ENCODE measurements at places on chromosomes 5 and 9. TPM values are rescaled to one million over a fixed set of nuclear protein-coding genes. Genes with fewer than 3 reads are reported as not detected.

GABBR2 gene
- not detected for total RNA-seq

SOX30 gene
- total RNA-seq: not detected

PCA3 gene
- not detected for total RNA-seq

MSX2 gene
- not detected for total RNA-seq

PCDHB15 gene
- not detected for total RNA-seq

MAP1B gene
- not detected for total RNA-seq

PCDHGC4 gene
- total RNA-seq: not detected

C9orf152 gene
- not detected for total RNA-seq

SNCB gene
- total RNA-seq: not detected

ANKRD34B gene
- total RNA-seq: not detected

RNF130 gene
- total RNA-seq: 3.8 TPM

TTC23L gene
- not detected for total RNA-seq

ARHGEF37 gene
- total RNA-seq: 0.37 TPM

ARID3C gene
- total RNA-seq: 0.69 TPM

IFNA8 gene
- not detected for total RNA-seq

UAP1L1 gene
- total RNA-seq: 19.1 TPM

ANGPTL2 gene
- total RNA-seq: not detected

PITX1 gene
- total RNA-seq: not detected

TLR4 gene
- 0.06 TPM for total RNA-seq

PCSK1 gene
- total RNA-seq: not detected

SURF2 gene
- total RNA-seq: 14.8 TPM

MLANA gene
- total RNA-seq: not detected

SHOC1 gene
- total RNA-seq: not detected

PRDM9 gene
- total RNA-seq: not detected

CTSL gene
- 10.2 TPM for total RNA-seq

Measured in activated CD4-positive, alpha-beta T cell treated with anti-CD3 and anti-CD28 coated beads, Interleukin-2, amount 10 ng/mL, durations not matched to agents 7 days and 5 days (primary cell).